ENCODE measurements at places on chromosomes 6 and 20. TPM values are rescaled to one million over a fixed set of nuclear protein-coding genes. Genes with fewer than 3 reads are reported as not detected.
A peak's percentile ranks its signal among the peaks of the same experiment; 100 is the strongest.

DNA sequence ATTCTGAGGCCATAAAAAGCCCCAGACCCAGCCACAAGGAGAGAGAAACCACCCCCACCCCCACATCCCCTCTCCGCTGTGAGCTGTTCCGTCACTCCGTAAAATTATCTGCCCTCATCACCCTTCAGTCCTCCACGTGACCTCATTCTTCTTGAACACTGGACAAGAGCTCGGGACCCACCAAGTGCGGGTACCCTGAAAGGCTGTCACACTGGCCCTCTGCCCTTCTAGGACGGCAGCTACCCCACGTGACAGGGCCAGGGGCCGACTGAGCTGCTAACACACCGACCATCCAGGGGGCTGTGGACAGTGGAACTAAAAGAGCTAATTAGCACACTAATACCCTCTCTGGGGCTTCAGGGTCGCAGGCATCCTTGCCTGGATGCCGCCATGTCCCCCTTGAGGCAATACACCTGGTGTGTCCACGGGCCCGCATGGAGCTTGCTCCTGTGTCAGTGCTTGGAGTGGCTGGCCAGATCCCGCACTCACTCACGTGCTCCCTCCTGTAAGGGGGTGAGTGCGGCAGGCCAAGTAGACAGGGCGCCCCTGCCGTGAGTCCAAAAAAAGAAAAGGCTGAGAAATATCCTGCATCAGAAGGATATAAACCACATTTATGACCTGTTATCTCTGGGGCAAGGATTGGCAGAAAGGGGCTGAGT lies 29.2 kb upstream of the AHCY start:
- DNase-seq = no peak

DNA sequence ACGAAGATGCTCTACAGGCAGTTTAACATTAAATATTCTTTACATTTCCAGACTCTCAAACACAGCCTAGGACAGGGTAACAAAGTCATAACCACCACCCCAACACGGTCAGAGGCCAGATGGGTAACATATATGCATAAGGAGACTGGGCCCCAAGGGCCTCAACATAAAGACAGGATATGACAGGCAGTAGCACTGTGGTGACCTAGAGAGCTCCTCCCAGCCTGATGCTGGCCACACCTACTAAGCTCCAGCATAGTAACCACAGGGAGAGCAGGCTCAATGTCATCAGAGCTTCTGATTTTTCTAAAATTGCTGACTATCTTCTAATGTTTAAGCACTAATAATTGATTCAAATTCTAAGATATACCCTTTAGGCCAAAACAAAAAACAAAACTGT lies 21.7 kb downstream of the SMLR1 start:
- DNase-seq = no peak

DNA sequence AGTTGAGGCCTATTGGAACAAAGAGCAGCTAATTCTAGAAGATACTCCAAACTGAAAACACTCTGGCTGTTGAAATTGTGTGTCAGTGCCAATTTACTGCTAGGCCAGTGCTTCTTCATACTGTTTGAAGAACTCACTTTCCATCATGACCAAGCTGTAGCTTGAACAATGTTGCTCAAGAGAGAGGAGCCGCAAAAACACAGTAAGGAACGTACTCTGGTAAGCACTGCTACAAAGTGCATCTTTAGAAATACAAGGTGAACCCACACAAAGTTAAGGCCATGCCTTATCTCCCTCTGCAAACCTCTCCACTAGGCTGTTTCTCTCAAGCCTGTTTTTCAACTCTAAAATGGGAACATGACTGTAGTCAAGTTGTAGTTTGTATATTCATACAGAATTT lies 74.5 kb upstream of the TULP1 start:
- DNase-seq = no peak

GRCh38 chr6:32940656-32941213 lies at the start of gene HLA-DMB:
TSS of gene HLA-DMB (minus strand) at chr6:32941028. CDS start at chr6:32940807, 221 bp downstream.
- peak; percentile 53 for DNase-seq

DNA sequence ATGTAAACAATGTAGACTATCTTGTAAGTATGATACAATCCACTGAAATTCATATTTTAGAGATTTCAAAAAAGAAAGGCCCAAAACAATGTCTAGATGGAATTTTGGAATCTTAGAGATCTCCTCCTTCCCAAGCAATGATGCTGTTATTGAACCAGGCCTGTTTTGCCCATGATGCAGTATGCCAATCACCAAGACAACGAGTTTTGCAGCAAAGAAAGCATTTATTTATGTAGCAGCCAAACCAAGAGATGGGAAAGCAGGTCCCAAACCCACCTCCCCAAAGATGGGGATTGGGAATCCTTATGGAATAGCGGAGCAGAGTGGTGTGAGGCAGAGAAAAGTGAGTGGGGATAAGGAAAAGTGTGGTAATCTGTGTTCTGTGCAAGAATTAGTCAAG lies 197.8 kb upstream of the NT5E start:
- no peak for DNase-seq

- DNase-seq = no peak
Observed at GRCh38 chr6:149900620-149901443, 2.9 kb upstream of the RAET1E start.

DNA sequence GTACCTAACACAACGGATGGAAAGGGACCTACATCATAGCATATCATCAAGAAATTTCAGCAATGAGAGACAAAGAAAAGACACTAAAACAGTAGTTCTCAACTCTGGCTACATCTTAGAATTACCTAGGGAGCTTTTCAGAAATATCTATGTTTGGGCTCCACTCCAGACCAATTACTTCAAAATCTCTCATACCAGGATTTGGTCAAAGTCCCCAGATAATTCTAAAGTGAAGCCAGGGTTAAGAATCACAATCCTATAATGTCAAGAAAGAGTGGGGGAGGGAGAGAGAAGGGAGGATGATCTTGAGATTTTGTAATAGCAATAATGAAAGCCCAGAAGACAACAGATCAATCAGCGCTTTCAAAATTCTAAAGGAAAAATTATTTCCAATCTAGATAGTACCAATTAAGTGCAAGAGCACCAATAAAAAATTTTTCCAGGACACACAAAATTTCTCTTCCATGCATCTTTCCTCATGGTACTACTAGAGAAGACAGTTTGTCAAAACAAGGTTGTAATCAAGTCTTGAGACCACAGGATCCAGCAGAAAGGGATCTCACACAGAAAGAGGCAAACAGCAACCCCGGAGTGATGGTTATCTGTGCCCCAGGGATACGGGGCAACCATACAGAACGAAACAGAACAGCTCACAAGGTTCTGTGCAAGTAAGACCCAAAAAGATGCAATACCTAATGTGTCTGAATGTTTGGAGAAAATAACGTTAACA lies 152.9 kb upstream of the DST start:
- no peak for DNase-seq

GRCh38 chr6:90537723-90538258 lies 49.1 kb downstream of the MAP3K7 start:
- peak; percentile 55 for DNase-seq

Gene TNF
- total RNA-seq = 0.79 TPM

Gene TRIM31
- total RNA-seq = not detected

Gene SYCP2L
- 6.4 TPM for total RNA-seq

Gene LPA
- not detected for total RNA-seq

Gene MUC22
- 0.05 TPM for total RNA-seq

Gene PACRG
- total RNA-seq = 0.72 TPM

Data from astrocyte (in vitro differentiated cells and primary cell).